ENCODE measurements at places on chromosomes 1 and 21.

- DNase-seq: no peak
Observed at GRCh38 chr1:12600880-12601633, 17.0 kb downstream of the DHRS3 start.

- no peak for DNase-seq
Observed at GRCh38 chr1:197067457-197067818, 378 bp upstream of the F13B start.

- peak; percentile 86 for DNase-seq
Observed at GRCh38 chr21:42850866-42851391, 28.4 kb downstream of the WDR4 start.

DNA sequence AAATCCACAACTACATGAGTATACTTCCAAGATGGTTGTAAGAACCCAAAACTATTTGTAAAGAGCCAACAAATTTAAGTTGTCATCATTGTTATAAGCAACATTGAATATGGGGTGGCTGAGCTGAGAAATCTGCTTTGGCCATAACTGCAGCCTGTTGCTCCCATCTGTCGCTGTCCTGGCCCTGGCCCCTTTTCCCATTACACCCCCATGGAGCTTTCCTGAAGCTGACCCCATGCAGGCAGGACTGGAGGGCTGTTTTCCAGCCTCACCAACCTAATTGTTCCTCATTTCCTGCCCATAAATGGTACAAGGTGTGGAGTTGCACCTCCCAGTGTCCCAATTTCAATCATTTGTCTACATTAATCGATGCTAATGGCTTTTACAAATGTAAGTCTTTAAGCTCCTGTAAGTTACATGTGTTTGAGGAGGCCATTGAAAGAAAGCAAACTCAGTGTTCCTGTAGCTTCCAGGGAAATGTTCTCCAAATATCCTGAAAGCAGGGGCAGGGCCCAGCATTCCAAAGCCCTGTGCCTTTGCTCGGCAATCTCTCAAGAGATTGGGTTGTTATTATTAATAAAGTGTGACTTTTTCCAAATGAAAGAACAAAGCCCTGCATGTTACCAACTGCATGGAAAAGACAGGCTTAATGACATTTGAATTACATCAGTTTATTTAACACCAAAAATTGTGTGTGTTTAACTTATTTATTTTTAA lies 545.9 kb downstream of the PLPP3 start:
- no peak for DNase-seq

DNA sequence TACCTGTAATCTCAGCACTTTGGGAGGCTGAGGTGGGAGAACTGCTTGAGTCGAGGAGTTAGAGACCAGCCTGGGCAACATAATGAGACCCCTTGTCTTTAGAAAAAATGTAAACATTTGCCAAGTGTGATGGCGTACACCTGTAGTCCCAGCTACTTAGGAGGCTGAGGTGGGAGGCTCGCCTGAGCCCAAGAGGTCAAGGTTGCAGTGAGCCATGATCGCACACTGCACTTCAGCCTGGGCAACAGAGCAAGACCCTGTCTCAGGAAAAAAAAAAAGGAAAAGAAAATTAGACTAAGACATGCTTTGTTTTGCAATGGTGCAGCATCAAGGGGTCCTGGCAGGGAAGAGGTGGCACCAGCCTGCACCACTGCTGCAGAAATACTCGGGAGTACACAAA lies 16.8 kb upstream of the GPR157 start:
- no peak for DNase-seq

DNA sequence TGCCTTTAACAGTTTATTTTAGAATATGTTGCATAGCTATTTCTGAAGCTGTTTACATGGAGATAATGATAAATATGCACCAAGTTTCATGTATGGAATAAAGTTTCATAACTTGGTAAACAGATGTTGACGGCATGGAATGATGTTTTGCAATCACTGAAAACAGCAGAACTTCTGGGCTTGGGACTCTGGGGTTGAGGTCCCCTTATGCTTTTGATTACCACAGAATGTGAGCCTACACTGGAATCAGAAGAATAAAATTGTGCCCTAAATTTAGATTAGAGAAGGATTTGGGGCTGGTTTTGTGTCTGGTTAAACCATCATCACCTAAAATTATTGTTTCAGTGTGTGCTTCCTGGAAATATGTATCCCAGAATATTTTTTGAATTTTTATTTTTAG lies 11.1 kb downstream of the KRTAP24-1 start:
- DNase-seq: no peak

DNA sequence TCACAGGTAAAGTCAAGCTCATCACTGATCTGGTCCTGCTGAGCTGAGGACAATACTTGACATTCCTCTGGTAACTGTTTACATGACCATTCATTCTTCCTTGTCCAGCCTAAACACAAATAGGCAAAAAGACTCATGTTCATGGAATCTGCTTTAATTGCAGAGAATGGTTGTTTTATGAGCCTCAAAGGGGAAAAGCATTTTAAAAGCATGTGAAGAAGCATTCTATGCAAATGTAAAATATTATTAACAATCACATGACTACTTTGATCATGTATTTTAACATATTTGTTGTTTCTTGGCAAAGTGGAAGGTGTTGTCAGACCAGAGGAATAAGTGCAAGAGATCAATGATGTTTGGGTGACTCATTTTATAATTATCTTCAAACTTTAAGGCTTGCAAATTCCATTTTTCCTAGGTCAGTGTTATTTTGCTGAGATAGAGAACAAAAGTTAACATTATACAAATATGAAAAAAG lies 133.7 kb downstream of the RUNX1 start:
- DNase-seq: no peak

GRCh38 chr1:102897557-102897956 lies 210.8 kb downstream of the COL11A1 start:
- DNase-seq: no peak

- peak; percentile 91 for DNase-seq
Observed at GRCh38 chr1:206685769-206686477, 1.2 kb downstream of the MAPKAPK2 start.

DNA sequence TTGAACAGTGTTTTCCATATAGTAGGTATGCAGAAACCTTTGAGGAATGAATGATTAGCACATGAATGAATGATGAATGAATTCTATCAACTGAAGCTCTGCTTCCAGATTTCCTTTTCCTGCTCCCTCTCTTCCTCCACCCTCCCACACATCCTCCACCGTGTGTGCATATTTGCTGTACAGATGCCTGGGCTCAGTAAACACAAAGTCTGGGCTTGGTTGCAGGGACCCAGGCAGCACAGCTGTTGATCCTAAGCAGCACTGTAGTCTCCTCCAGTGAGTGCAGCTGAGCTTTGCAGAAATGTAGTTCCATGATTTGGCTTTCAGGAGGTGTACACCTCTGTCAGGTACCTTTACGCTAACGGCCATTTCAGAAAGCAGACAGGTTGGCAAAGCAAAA lies 611.7 kb downstream of the NUF2 start:
- no peak for DNase-seq

- DNase-seq: no peak
Observed at GRCh38 chr1:166915941-166916340, 39.9 kb upstream of the TADA1 start.
